Naive thymus-derived CD4-positive, alpha-beta T cell (primary cell): ENCODE measurements at places on chromosomes 2 and 18. TPM values are rescaled to one million over a fixed set of nuclear protein-coding genes. Genes with fewer than 3 reads are reported as not detected.

Gene CCDC141
- polyA plus RNA-seq: 16.7 TPM

GRCh38 chr18:62767321-62767720 is 52.0 kb downstream of the PHLPP1 start:
- no peaks in the 10 kb centered on the region for H3K36me3 ChIP-seq
- no peak overlapping the region for H3K27ac ChIP-seq
- no peak overlapping the region for H3K4me3 ChIP-seq
- DNase-seq: no peak
- H3K4me1 ChIP-seq: no peaks in the 10 kb centered on the region

GRCh38 chr2:72145289-72145657 is 2.4 kb downstream of the CYP26B1 start:
- H3K27me3 ChIP-seq: peaks cover 18% of the 10 kb centered on the region
- no peak overlapping the region for H3K27ac ChIP-seq
- H3K4me1 ChIP-seq: peaks cover 12% of the 10 kb centered on the region
- no peaks in the 10 kb centered on the region for H3K36me3 ChIP-seq
- no peak for DNase-seq

GRCh38 chr2:198448789-198449188 is 644.4 kb downstream of the PLCL1 start:
- no peaks in the 10 kb centered on the region for H3K36me3 ChIP-seq
- no peak overlapping the region for H3K27ac ChIP-seq
- no peak for DNase-seq
- H3K4me1 ChIP-seq: no peaks in the 10 kb centered on the region

DNA sequence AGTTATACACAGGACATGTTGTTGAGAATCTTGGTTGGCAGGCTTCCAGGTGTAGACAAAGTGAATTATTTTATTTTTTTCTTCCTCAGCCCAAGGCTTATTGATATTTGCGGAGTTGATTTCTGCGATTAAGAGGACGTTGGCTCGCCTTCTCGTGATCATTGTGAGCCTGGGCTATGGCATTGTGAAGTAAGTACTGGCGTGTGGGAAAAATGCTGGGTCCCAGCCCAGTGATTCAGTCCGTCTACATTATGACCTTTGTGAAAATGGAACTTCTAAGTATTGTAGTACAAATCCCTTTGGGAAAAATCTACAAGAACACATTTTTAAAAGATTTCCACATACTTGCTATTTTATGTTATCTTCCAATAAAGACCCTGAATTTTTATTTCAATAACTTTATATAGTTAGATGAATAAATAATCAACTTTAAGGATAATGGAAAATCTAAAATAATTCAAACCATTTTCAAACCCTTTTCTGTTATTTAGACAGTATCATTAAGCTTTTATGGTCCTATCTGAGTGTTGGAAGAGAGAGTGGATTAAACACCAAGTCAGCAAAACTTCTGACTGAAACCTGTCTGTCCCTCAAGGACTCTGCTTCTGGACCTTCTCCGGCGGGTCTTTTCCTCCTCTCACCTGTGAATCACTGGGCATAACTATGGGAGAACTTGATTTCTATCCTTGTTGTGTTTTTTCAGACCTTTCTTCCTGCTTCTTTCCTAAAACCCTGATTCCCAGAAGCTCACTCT is 31.0 kb downstream of the TMEM87B start:
- no peak overlapping the region for H3K27ac ChIP-seq
- no peak for DNase-seq
- H3K4me1 ChIP-seq: no peaks in the 10 kb centered on the region
- no peaks in the 10 kb centered on the region for H3K27me3 ChIP-seq
- H3K36me3 ChIP-seq: peaks cover 25% of the 10 kb centered on the region

Gene DSG3
- not detected for polyA plus RNA-seq
